ENCODE measurements at places on chromosomes 11 and 22.

DNA sequence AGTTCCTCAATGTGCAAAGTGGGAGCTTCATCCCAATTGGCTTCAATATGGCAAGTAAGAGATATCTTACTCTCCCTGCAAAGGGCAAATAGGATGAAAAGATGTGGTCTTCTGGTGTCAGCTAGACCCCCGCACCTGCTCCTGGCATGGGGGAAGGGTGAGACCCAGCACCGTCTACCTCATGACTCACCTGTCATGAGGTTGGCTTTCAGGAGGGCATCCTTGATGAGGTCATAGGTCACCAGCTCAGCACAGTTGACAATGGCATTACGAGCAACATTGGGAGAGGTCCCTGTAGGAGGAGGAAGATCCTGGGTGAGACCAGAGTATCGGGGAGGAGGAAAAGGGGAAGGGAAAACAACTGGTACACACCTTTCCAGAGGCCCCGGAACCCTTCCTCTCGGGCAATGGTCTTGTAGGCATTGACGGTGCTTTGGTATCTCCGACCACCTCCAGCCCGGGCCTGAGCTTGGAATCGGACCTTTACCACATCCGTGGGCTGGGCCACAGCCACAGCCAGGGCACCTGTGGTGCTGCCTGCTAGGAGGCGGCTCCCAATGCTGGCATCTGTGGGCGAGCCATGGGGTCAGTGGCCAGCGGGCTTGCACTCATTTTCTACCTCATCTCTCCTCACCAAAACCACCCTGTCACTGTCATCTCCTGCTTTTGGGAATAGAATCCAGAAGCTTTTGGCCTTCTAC lies 6.0 kb downstream of the UCP2 start:
- no peak for DNase-seq

DNA sequence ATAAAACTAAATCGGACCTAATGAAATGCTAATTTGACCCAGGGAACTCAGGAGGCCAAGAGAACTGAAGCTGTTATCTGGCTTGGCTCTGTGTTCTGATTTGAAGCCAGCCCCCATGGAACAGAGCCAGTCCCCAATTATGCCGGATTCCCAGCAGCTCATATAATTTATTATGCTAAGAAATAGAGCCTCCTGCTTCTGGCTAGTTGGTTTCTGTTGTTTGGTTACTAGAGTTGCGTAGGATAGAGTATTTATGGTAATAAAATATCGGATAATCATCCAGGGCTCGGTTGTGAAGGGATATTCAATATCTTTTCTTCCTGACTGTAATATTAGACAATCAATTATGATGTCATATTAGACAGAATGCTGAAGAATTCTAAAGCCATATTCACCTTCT lies 120.4 kb upstream of the TTC12 start:
- DNase-seq: no peak

- DNase-seq: no peak
Observed at GRCh38 chr11:78669249-78669648, 94.6 kb upstream of the NARS2 start.

DNA sequence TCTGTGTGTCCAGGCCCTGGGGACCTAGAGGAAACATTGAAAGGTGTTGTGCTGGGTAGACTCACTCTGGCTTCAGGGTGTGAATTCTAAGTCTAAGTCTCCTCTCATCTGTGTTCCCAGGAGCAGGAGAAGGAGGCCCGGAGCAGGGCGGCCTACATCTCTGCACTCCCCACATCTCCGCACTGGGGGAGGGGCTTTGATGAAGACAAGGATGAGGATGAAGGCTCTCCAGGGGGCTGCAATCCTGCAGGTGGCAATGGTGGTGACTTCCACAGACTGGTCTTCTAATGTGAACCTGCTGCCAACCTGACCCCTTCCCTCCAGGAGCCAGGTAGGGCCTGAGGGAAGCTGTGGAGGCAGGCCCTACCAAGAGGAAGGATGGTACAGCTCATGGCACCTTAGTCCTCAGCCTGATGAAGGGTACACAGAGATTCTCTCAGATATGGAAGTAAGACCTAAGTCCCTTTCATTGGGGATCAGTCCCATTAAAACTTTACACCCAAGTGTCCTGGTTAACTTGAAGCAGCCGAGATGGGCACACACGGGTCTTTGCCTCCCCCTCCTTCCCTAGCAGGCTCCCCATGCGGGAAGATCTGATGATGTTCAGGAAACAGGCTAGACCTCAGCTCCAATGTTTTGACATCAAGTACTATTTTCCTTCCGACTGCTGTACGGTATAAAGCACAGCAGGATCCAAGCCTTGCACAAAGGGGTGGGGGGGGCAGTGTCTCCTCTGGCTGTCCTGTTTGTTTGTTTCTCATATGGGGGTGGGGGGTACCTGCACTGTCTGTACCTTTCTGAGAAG lies 25.0 kb downstream of the USP35 start:
- DNase-seq: no peak

- DNase-seq: no peak
Observed at GRCh38 chr11:65571940-65572339, 398 bp upstream of the FAM89B start.

DNA sequence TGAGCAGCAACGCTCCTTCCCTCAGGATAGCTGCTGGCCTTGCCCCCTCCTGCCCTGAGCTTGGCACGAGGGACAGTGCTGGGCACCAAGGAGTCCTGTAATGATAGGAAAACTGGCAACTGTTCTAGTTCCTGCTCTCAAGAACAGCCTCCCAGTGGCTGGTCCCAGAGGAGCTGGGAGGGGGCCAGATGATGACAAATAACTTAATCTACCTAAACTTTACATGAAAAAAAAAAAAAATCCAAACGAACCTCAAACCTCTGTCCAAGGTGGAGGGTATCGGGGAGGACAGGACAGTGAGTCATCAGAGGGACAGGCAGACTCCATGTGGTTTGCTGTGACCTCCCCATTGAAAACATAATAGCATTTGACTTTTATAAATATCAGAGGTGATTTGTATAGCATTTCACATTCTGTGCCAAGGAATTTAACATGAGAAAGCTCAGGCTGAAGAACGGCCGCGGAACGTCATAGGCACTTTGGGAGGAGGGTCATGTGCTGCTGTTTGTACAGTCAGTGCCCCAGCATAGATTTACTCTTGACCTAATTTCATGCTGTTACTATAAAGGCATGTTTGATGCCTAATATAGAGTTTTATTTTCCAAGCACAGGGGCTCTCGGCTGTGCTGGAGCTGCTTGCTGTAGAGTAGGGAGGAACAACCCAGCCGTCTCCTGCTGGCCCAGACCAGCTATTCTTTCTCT lies 98.2 kb upstream of the NNMT start:
- no peak for DNase-seq

DNA sequence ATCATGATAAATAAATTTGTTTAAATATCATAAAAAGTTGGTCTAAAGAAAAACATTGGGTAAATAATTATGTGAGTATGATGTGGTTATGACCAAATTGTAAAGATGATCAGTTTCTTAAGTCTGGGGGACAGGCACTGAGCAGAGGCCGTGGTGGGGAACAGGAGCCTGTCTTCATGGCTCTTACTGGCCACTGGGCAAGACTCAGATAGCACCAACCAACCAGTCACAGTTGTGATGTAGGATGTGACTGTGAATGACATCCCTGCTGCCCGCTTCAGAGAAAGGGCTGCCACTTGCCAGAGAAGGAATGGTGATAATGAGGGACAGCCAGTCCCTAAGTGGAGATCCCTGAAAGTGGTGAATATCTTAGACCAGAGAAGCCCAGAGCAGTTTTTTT lies 7.0 kb downstream of the PTPRJ start:
- DNase-seq: no peak
